ENCODE measurements at places on chromosomes 3 and 15.

GRCh38 chr15:98953968-98954367, 53.6 kb downstream of the PGPEP1L start:
- no peak for DNase-seq

DNA sequence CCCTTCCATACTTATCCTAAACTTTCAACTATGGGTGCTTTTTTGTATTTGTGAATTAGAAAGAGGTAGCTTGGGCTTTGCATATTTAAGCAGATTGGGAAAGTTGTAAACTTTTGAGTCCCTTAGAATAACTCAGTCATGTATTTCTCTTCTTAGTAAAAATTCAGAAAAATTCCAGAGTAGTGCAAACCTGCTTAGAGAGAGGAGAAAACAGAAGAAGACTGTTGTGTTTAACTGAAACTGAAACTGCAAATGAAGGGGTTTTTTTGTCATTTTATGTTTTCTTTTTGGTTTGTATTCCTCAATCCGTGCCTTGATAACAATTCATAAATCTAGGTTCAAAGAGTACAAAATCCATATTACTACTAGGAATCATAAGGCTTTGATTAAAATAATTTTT, 31.3 kb downstream of the CD200 start:
- no peak for DNase-seq

- DNase-seq, result no peak
These were observed 74.0 kb upstream of the NMNAT3 start for GRCh38 chr3:139751789-139752188.

GRCh38 chr3:64911138-64911537, 223.3 kb upstream of the ADAMTS9 start:
- no peak for DNase-seq

- DNase-seq, result no peak
These were observed 22.2 kb upstream of the EID1 start for GRCh38 chr15:48855501-48856440.

Data from GM20000 (cell line).